ENCODE measurements at places on chromosomes 4 and X.

GRCh38 chr4:3502941-3503936 is 29.0 kb downstream of the LRPAP1 start:
- no peak for DNase-seq

- DNase-seq = no peak
These were observed 42.0 kb upstream of the GRPR start for GRCh38 chrX:16081357-16081756.

DNA sequence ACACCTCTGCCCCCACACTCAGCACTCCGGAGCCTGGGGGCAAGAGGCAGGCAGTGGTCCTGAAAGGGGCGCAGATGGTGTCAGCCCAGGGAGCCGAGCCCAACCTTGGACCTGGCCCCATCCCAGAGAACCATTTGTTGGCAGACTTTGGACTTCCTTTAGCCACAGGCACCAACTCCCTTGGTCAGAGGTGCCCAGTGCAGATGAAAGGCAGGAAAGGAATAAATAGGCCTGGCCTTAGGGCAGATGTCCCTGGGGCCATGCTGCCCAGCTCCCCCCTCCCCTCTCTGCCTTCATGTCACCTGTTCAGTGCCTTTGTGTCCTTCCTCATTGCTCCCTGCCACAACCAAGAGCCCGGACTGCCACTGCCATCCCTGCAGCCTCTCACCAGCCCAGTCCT is 52.8 kb downstream of the SEL1L3 start:
- DNase-seq = no peak

- no peak for DNase-seq
These were observed 807 bp downstream of the HMX1 start for GRCh38 chr4:8870647-8871416.

DNA sequence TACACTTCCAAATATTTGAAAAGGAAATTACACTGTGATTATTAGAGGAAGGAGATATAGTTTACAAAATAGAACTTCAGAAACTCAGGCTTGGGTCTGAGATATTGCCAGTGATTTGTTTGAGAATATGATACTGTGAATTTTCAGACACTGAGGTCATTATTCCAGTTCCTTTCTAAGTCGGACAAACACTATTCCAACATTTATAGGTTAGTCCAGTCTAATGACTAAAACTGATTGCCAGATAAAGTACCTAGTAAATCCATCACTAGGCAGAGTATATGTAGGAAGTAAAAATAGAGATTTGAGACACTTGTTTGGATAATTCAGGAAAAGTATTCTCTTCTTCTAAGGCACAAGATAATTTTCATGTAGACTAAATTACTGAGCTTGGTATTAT is 13.2 kb downstream of the MTTP start:
- DNase-seq = peak; percentile 23

DNA sequence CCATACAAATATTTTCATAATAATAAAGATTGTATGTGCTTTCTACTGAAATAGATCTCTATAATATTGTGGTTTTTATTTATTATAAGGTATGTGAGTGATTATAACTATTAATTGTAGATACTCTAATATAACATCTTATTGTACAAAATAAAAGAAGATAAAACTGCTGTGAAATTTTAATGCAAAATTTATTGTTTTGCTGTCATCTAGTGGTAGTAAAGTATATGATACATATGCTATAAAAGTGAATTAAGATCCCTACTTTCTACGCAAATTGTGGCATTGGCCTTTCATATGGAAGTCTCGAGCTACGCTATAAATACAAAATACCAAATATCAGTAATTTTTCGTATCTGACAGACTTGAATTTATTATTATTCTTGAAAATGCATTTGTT is 19.3 kb downstream of the YIPF7 start:
- no peak for DNase-seq

- no peak for DNase-seq
These were observed 34.6 kb downstream of the USP9X start for GRCh38 chrX:41119803-41120202.

- DNase-seq = peak; percentile 67
These were observed 23.0 kb downstream of the GAB3 start for GRCh38 chrX:154727871-154728270.

DNA sequence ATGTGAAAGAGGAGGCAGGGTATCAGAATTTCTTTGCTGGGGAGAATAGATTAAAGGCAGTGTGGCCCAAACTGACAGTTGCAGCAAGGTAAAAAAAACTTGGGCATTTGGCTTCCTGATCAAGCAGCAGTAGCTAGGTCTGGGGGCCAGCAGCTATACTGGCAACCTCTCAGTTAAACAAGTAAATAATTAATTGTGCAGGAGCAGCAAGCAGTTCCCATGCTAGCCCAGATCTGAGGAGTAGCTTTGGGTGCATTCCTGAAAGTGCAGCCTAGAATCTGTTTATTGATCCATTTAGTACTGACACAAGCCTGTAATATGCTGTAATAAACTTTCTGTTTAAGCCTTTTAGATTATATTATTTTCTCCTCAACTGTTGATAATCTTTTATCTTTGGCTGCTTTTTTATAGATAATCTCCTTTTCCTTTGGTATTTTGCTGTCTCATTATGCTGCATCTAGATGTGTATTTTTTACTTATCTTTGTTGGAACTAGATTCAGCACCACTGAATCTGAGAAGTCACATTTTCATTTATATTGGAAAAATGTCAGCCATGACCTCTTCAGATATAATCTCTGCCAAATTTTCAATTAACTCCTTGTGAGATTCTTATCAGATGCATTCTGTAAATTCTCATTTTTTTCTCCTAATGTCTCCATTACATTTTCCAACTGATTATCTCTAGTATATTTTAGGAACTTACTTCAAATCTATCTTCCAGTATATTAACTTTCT is 276.3 kb downstream of the STPG2 start:
- DNase-seq = no peak

- no peak for DNase-seq
These were observed 18.6 kb downstream of the SEC24D start for GRCh38 chr4:118817178-118817930.

DNA sequence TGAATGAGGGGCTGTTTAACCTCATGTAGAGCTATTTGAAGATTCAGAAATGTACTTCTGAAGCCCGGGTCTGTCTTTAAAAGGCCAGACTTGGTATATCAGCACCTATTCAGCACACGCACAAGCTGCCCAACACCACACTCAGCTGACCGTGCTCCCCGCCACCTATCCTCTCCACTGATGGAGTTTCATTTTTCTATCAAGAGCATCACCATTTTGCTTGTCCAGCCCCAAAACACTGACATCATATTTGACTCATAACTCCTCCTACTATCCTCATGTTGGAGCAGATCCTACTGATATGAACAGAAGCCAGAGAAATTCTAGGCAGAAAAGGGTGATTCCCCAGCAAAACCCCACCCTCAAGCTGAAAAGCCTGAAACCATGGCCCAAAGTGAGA is 100.3 kb downstream of the SORBS2 start:
- DNase-seq = peak; percentile 54

DNA sequence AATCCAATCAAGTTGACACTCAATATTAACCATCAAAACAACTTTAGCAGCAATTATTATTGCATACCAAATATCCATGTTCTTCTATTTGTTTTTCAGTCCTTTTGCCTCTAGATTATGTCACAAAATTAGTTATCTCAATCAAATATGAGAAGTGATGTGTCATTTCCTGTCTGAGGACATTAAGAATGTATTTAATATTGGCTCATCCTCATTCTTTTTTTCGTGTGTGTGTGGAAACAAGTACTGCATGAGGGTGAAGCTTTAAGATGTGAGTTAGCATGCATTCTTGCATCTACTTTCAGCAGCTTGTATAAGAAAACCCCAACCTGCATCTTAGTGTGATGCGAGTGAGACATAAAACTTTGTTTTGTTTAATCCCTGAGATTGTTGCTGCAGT is 301.4 kb downstream of the GRIA2 start:
- DNase-seq = no peak
